ENCODE measurements at places on chromosomes 12 and 14.

GRCh38 chr14:60654334-60654821, 5.1 kb upstream of the SIX1 start:
- no peak for DNase-seq

- no peak for DNase-seq
Observed at GRCh38 chr12:5396541-5396940, 35.4 kb upstream of the NTF3 start.

- DNase-seq, result no peak
Observed at GRCh38 chr12:50232771-50233209, 50.5 kb downstream of the LIMA1 start.

GRCh38 chr12:65891219-65891618, 66.9 kb downstream of the HMGA2 start:
- no peak for DNase-seq

- no peak for DNase-seq
Observed at GRCh38 chr14:23492618-23493272, 23.2 kb downstream of the NGDN start.

All from CD4-positive, alpha-beta T cell treated with Interleukin-6 for 4 hours (primary cell).